NCI-H524 treated with DMSO at 0.1 percent for 48 hours (cell line): ENCODE measurements at places on chromosomes 4 and X.
A peak's percentile ranks its signal among the peaks of the same experiment; 100 is the strongest.

- no peak for DNase-seq
Measured at GRCh38 chr4:182895791-182896292, 21.3 kb downstream of the DCTD start.

GRCh38 chr4:21555083-21555482 lies 393.5 kb downstream of the KCNIP4 start:
- DNase-seq = no peak

- DNase-seq = no peak
Measured at GRCh38 chr4:78145008-78145407, 87.9 kb downstream of the FRAS1 start.

DNA sequence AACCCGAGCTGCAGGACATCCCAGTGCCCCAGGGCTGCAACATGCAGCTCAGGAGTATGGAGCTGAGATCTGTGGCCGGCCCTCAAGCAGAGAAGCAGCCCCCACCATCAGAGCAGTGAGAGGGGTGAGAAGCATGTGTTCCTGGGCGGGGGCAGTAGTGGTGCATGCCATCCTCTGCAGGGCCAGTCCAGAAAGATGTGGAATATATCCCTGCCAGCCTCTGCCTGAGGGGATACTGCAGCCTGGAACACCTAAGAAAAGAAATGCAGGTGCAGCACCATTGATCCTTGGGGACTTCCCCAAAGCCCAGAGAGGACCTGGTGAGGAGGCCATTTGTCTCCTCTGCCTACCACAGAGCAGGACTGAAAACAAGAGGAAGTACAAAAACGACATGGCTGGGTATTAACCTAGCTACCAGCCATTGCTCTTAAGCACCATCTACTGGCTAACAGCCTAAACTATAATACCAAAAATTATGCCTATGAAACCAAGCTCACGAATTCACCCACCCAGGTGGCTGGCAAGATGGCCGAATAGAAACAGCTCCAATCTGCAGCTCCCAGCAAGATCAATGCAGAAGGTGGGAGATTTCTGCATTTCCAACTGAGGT lies 158.8 kb downstream of the ADGRA3 start:
- DNase-seq = no peak

DNA sequence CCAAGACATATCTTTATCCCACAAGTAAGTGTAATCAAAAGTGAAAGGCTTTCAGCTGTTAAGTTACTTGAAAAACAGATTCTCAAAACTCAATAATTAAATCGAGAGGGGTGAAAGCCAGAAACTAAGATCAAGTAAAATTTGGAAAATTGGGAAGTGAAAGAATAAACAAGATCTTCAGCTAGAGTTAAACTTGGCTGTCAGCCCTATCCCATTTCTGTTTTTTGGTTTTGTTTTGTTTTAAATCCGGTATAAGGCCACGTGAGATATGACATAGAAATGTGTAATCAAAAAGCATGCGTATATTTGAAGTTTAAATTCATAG lies 856.8 kb downstream of the STIM2 start:
- no peak for DNase-seq

DNA sequence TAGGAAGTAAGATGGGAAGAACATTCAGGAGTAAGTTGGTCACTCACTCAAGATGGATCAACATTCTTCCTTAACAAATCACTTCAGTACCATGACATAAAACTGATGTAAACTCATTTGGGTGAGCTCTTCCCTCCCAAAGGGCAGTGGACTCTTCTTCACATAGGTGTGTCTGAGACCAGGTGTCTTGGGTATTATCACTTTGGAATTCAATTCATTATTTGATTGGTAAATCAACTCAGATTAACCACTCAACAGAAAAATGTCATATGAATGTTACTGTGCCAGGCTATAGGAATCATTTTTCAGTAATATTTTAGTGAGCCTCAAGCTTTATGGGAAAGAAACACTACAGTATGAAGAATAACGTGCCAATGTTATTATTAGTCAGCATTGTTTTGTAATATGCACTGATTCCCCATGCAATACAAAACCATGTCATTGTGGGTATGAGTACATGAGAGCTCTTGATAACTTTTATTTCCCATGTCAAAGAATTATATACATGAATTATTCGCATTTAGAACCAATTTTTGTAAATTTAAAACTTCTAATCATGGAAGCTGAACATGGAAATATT lies 58.6 kb upstream of the ETNPPL start:
- no peak for DNase-seq

DNA sequence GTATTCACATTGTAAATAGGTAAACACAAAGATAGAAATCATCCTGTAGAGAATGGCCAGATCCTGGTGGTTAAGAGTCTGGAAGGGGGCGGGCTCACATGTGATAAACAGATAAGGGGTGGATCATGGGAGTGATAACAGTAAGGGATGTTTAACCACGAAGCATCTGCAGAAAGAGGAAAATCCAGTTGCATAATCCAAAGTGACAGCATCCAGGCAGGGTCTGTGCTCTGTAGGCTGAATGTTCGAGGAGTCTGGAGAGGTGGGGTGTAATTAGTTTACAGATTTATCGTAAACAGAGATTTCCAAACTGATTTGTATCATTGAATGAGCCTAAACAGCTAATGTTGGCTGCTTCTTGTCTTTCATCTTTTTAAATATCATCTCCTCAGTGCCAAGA lies 1009.8 kb upstream of the SLIT2 start:
- DNase-seq = no peak

GRCh38 chr4:106677213-106677612 lies 308.6 kb upstream of the GIMD1 start:
- DNase-seq = no peak

DNA sequence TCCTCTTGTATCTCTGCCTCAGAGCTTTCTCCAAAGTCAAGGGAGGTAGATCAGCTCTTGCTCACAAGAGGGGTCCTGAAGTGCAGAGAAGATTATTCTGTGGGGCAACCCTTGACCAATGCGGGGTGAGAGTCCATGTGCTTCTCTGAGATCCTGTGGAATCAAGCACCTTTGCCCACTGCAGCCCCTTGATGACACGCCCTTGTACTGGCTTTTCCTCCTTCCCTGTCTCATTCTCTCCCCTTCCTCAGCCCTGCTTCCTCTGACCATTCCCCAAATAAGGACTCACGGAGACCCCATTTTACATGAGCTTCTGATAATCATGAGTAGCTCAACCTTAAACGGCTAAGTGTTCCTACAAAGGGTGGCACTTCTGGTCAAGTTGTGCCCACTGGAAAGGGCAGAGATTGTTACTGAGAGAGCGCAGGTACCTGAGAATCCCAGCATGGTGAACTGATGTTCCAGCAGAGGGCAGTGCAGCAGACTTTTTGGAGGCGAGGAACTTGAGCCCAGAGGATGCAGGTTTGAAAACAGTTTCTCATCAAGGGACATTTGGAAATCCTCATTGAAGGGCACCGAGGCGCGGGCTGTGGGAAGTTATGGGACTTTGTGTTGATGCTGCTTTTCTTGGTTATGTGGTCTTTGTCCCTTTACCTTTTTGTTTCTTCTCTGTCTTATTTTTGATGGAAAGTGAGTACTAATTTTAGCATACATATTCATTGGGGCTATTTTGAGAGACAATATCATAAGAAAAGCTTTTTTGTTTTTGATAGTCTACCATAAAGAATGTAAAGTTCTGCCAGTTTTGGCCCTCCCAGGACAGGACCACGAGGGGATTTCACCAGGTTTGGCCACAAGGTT lies 201.3 kb downstream of the RBM46 start:
- no peak for DNase-seq

DNA sequence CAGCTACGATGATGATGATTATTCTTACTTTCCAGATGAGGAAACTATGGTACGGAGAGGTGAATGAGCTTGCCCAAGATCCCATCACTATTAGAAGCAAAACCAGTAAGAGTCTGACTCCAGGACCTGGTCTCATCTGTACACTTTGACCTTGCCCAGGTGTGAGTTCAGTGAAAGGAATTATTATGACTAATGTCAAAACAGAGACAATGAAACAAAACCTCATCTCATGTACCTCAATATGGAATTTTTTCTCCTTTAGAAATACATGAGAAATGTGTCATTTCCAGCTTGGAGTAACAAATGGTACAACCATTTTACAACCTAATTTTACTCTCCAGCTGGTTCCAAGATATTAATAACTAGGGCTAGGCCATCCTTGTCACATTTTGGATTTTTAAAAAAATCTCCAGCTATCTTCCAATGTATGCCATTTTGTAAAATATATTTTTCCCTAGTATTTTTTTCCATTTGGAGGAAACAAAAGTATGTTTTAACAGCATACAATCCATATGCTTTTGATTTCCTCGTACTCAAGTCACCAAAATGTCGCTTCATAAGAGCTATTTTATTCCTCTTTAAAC lies 213.8 kb downstream of the PTTG2 start:
- no peak for DNase-seq

- no peak for DNase-seq
Measured at GRCh38 chrX:20005883-20006282, 15.0 kb upstream of the BCLAF3 start.

DNA sequence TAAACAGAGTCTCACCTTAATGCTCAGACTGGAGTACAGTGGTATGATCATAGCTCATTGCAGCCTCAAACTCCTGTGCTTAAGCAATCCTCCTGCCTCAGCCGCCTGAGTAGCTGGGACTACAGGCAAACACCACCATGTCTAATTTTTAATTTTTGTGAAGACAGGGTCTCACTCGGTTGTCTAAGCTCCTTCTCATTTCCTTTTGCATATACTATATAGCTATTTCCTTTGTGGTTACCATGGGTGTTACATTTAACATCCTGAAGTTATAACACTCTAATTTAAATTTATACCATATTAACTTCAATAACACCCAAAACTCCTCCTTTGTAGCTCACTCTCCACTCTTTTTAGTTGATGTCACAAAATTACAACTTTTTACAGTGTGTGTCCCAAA lies 114.3 kb downstream of the DCK start:
- DNase-seq = no peak

- peak; percentile 80 for DNase-seq
Measured at GRCh38 chr4:55021214-55021613, 104.2 kb downstream of the KDR start.

DNA sequence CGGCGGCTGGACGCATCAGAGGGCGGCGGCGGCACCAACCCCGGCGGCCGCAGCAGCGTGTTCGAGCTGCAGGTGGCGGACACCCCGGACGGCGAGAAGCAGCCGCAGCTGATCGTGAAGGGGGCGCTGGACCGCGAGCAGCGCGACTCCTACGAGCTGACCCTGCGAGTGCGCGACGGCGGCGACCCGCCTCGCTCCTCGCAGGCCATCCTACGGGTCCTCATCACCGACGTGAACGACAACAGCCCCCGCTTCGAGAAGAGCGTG lies 1.9 kb downstream of the PCDH7 start:
- no peak for DNase-seq

GRCh38 chr4:138400543-138400942 lies 158.4 kb upstream of the SLC7A11 start:
- DNase-seq = no peak

DNA sequence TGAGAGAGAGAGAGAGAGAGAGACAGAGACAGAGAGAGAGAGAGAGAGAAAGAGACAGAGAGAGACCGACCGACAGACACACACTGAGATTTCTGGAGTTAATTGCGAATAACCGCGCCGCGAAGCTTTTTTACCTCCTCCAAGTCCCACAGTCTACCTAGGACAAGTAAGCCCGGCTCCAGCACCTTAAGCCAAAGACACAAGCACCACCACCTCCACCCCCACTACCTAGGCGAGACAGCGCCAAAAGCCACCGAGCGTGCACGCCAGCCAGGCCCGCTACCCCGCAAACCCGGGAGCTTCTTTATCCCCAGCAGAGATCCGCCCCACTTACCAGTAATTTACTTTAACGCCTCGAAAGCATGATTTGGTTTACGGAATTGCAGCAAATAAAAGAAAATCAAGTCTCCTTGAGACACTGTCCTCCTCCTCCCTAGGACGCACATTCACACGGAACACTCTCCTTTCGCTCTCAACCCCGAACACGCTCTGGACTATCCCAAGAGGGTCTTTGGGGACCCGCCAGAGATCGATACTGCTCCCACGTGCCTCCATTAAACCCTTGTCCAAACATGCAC lies 649.6 kb upstream of the DIPK2B start:
- DNase-seq = no peak

GRCh38 chr4:54091637-54092404 lies 8.1 kb upstream of the GSX2 start:
- peak; percentile 38 for DNase-seq

DNA sequence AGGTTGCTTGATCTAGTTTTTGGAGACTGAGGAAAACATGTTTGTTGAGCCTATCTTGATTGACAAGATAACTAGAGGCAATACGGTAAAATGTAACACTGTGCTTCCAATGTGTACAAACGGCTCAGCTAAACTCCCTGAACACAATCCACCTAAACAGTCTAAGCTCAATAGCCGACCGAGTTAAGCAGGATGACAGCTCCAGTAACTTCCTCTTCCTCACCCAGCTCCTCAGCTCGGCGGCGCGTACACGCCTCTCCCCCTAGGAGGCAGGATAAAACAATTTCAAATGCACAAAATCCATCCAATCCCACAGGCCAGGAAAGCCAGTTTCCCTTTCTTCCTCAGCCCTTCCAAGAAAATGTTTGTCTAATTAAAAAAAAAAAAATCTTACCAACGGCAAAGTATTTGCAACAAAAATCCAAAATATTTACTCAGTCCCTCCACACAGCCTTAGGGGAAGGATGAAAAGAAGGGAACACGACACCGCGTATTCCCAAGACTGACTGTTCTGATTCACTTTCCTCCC lies 1.0 kb downstream of the CNOT6L start:
- peak; percentile 33 for DNase-seq

- no peak for DNase-seq
Measured at GRCh38 chrX:18809641-18810040, 102.2 kb downstream of the PPEF1 start.

DNA sequence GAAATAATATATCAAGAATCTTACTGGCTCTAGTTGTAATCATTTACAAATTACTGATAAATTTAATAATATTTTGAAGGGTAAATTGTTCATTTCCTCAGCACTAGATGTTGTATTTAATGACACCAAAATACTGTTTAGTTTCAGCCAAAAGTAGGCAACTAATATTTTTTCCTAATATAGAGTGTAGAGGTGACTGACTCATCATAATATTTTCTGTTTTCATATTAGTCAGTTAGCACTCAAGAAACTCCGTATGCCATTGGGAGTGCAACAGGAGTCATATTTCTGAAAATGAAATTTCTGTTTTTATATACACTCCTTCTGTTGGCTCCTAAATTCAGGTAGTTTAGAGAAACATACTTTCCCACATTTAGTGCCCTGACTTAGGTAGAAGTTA lies 36.6 kb upstream of the PTPN13 start:
- no peak for DNase-seq
